ENCODE measurements at places on chromosomes 12 and 14.
A peak's percentile ranks its signal among the peaks of the same experiment; 100 is the strongest.

- DNase-seq = no peak
Observed at GRCh38 chr14:50237427-50237826, 6.0 kb upstream of the SOS2 start.

DNA sequence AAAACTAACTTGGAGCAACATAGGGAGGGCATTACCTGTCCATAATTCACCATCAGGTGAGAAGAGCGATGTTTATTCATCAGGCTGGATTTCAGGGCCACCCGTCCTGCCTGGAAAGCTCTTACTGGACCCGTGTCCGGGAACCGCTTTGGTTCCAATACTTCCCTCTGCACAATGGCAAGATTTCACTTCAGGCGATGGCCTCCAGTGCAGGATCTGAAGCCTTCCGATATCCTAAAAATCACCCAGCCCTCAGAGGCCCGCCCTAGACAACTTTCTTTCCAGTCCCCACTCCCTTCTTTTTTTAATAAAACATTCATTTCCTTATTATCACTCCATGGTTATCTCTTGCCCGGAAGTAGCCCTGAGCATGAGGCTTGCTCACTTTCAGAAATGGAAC is 92.5 kb downstream of the BCL11B start:
- no peak for DNase-seq

GRCh38 chr14:75602503-75602902 is 24.1 kb downstream of the FLVCR2 start:
- DNase-seq = no peak

DNA sequence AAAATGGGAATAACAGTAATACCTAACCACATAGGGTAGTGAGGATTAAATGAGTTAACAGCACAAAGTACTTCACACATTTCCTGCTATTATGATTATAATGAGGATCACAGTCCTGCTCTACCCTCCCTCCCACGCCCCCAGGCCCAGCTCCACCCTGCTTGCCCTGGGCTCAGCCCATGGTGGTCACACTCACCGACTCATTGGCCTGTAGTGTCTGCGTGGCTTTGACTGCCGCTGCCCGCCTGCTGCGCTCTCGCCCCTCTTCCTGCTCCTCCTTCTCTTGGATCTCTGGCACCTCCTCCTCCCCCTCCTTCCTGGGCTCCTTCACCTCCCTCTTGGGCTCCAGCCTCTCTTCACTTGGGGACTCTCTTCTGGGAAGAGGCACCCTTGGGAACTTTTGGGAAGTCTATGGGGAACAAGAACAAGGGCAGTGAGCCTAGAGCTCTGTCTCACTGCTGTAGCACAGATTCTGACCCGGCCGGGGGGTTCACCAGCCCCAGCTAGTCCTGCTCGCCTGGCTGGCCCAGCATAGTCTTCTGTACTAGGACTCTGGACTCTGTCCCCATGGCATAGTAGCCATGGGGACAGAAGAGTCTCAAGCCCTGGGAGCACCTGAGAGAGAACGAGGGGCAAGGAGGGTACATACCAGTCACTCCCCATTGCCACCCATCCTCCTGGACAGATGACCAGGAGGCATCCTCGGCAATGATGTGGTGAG is 7.1 kb upstream of the PNMA1 start:
- DNase-seq = no peak

DNA sequence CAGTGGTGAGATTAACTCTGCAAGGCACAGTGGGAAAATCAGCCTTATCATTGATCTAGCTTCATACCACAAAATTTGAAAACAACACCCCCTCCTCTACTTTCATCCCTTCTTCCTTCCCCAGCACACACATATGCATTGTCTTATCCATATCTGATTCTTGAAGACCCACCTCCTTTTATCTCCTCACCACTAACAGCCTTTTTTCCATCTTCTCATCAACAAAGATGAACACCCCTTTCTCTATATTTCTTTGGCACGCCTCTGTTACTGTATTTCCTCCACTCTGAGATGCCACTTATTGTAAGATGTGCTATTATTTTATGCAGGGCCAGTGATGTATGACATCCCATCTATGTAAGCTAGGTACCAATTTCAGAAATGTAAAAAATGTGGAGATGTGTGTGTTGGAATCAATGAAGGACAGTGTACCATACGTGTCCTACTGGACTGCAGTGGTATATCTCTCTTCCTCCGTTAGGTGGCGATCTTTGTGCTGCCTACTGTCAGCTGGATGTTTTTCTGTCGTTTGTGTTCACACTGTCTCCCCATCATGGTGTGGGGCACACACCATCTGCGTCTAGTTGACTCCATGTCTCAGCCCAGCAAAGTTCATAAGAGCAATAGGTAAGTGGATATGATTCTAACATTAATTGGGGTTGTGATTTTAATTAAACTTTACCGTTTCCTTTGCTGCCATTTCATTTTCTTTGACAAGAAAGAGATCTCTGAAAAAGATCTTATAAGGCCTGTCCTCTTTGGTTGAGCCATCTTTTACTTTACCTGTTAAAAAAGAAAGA is 24.0 kb downstream of the CCDC38 start:
- DNase-seq = peak; percentile 26

- peak; percentile 78 for DNase-seq
Observed at GRCh38 chr12:53174881-53175491, 5.5 kb upstream of the ZNF740 start.

DNA sequence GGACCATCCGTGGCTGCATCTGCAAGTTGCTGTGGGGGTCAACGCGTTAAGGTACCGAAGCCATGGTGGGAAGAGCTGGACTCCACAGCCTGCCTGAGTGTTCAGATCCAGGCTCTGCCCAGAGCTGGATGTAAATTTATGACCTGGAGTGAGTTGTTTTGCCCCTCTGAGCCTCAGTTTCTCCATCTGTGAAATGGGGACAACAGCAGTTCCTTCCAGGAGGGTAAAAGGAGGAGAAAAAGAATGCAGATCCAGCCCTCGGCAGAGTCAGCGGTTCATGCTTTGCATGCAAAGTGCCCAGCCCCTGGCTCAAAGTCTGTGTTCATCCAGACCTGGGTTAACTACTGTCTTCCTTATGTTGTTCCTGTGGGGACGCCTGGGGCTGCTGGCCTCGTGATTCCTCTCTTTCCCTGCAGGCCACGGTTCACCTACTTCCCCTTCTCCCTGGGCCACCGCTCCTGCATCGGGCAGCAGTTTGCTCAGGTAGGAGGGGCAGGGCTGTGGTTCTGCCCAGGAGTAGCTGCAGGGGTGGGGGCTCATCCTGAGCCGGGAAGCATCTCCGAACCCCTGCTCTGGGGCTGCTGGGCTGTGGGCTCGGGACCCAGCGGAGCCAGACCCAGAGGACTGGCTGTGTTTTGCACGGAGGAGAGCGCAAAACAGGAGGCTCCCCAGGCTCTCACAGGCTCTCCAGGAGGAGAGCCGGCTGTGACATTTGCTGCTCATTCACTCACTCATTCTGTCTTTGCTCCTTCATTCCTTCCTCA is 41.9 kb downstream of the CYP46A1 start:
- no peak for DNase-seq

DNA sequence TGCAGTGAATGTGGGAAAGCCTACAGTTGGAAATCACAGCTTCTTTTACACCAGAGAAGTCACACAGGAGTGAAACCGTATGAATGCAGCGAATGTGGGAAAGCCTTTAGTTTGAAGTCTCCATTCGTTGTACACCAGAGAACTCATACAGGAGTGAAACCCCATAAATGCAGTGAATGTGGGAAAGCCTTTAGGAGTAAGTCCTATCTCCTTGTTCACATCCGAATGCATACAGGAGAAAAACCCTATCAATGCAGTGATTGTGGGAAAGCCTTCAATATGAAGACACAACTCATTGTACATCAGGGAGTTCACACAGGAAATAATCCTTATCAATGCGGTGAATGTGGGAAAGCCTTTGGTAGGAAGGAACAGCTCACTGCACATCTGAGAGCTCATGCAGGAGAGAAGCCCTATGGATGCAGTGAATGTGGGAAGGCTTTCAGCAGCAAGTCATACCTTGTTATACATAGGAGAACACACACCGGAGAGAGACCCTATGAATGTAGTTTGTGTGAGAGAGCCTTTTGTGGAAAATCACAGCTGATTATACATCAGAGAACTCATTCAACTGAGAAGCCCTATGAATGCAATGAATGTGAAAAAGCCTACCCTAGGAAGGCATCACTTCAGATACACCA is 24.6 kb downstream of the ZNF26 start:
- DNase-seq = no peak

- DNase-seq = no peak
Observed at GRCh38 chr12:68352067-68352466, 19.9 kb upstream of the MDM1 start.

DNA sequence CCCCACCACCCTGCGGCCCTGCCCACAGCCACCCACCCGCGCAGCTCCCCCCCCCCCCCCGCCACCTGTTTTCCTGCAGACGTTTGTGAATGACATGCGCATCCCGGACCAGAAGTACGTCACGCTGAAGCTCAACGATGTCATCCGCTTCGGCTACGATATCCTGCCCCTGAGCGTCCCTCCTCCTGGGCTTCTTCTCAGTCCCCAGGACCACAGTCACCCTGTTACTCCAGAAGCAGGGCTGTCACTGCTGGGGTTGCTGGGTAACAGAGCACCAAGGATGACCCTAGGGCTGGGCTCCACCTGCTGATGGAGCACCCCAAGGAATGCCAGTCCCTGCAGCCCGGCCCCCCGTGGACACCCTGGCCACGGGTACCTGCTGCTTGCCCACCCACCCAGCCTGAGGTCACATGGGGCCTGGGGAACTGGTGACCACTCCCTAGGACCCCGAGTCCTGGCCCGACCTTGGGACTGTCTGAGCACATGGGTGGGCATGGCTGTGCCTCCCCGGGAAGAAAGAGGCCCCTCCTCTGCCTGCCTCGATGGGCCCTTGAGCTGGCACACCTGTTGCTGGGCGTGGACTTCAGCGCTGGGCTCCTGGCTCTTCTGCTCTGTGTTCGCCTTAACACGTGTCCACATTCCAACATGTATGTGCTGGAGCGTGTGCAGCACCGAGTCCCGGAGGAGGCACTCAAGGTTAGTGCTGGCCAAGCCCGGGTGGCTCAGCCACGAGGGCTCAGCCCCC is 12.9 kb downstream of the CEP170B start:
- DNase-seq = no peak

DNA sequence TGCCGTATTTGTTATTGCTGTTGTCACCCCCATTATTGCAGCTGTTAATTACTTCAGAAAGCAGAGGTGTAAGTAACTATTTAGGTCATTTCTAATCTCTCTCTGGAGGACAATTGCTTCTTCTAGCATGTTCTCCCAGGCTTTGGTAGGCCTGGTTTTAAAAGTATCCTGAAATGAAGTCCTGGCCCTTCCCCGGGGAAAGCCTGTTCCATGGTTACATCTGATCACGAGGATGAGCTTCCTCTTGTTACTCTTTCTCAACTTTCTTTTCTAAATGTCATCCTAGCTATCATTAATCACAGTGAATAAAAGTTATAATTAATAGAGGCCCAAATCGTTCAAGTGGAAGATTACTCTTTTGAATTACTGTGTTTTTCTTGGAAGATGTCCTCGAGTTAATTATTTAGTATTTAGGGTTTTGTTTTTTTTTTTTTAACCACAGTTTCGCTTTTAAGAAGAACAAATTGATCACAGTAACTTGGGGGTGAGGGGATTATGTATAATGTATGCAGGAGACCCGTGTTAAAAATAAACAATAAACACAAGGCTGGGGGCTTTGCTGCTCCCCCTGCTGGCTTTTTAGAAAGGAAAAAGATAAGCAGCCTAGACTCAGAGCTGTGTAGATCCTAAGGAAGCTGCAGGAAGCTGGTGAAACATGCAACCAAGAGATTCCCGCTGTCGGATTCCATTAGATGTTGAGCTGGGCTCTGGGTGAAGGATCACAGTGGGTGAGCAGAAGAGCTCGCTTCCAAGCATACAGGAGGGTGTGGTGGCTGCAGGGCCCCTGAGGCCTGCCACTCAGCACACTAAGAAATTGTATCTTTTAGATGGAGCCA is 420.1 kb downstream of the FUT8 start:
- no peak for DNase-seq

DNA sequence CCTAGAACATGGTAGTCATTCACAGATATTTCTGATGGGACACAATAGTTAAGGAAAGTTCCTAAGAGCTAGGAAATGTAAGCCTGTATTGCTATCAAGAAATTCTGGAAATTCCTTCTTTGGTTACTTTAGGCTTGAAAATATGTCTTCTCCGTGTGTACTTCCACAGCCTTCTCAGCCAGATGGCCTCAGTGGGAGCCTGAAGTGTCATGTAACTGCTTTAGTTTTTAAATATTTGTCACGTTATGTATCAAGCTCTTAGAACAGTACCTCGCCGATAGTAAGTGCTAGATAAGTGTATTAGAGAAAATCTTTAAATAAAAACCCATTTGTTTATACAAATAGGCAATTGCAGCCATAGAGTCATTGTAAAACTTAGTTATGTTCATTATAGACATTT is 95.6 kb downstream of the DERA start:
- DNase-seq = no peak

DNA sequence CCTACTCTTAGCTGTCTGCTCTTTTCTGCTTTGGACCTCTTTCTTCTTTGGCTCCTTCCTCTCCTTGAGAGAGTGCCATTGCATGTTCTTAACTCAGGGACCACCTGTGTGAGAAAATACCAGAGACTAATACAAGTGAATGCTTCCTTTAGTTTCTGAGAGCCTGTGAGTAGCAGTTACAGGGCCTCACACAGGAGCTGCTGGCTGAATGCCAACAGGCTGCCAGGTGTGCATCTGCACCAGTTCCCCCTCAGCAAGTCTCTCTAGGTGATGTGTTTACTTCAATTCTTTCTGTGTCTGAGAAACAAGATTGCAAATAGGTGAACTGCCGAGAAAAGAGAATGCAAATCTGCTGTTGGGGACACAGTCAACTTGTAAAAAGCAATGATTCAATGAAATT is 108.2 kb downstream of the STXBP6 start:
- DNase-seq = peak; percentile 40

DNA sequence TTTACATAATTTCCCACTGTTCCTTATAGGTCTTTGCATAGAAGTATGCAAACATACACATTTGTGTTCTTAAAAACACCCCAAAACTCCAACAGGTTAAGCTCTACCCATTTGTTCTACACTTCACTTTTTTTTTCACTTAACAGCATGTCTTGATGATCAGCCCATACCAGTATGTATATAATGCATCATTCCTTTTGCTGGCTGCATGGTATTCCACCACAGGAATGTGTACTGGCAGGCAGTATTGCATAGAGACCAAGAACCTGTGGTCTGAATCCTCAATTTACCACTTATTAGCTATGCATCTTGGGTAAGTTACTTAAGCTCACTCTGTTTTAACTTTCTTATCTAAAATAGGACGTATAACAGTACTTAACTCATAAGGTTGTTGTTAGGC is 65.5 kb downstream of the SAMD4A start:
- DNase-seq = no peak

DNA sequence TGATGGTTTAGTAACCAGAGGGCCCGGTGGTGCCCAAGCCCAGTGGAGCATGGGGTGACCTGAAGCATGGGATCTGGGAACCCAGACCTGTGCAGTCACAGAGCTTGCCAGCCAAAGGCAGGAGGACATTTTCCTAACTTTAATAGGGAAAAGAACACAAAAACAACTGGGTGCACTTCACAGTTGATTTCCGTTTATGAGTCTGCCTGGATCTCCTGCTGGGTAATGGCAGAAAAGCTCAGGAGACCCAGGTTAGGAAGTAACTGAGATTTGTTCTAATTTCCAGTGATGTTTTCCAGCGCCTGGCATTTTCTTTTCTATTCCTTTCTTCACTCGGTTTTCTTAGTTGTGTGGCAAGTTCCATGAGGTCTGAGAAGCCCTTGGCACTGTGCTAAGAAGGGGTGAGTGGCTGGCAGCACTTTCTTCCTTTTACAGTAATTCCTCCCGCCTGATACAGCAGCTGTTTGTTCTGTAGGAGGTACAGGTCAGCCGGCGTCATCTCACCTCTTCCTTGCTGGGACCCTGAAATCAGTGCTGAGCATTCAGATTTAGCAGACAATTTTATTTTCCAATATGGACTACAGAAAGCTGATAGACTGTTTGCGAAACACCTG is 5.1 kb downstream of the CACNA1C start:
- no peak for DNase-seq
